GF-D8 (cell line): ENCODE measurements at places on chromosomes 3 and 15.

- DNase-seq = no peak
Measured at GRCh38 chr15:96334705-96335410, 4.4 kb downstream of the NR2F2 start.

- no peak for DNase-seq
Measured at GRCh38 chr3:196166741-196167140, 44.5 kb downstream of the ZDHHC19 start.

DNA sequence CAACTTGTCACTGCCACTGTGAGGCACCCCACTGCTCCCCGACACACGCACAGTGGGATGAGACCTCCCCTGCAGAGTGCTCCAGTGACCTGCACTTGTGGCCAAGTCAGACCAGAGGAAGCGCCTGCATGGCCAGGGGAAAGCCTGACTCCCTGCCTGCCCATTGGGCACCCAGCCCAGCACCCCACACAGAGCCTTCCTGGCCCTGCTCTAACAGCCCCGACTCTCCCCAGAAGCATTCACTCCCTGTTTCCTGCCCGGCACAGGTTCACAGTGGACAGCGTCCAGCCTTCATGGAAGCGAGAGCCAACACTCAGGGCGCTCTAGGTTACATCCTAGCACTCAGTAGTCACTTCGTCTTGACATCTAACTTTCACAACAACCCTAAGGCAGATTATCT, 27.8 kb downstream of the RBPMS2 start:
- DNase-seq = no peak

DNA sequence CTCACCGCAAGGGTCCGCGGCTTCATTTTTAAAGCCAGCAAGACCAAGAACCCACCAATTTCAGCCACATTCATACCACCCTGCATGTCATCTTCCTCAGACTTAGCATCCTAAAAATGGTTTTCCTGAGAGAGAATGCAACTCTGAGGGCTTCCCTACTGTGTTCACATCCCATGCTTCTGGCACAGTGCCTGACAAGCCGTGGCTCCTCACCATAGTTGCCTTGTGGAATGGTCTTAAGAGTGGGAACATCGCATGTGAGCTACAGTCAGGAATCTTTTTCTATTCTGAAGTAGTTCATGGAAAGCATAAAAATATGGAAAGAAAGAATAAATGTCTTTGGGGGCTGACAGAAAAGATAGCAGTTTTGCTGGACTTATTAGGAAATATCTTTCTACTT, 120.3 kb downstream of the RAP2B start:
- DNase-seq = no peak

GRCh38 chr3:196073255-196073753, 8.6 kb downstream of the TFRC start:
- no peak for DNase-seq

GRCh38 chr15:47292638-47293190, 424.6 kb upstream of the SEMA6D start:
- DNase-seq = no peak

DNA sequence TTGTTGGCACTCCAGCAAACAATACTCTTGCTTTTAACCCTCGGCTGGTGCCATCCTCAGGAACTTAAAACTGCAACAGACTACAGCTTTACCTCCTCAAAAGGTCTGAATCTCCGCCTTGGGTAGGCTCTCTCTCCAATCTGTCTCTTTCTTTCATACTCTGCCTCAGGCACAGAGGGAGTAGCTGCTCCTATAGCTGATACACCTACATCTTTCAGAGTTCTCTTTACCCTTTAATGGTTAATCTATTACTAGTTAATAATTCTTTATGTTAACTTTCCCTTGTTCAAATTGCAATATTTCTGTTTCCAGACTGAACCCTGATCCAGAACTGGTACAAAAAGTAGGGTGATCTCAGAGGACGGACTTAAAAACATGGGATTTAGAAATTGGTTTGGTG, 66.2 kb downstream of the MAP4 start:
- no peak for DNase-seq

DNA sequence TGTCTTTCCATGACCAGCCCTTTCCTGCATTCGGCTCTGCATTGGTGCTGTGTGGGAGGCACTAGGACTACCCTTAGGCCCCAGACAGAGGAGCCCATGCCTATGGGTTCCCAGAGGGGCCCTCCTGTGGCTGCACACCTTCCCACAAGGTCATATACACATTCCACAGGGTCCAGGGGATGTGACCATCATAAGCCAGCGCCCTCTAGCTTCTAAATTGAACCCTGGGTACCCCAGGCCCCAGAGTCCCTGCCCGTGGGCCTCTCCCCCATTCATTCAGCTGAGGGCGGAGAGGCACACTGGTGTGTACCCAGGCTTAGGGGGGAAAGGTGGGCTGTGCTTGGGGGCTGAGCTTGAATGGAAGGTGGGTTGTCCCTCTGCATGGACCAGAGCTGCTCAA, 10.2 kb upstream of the SLC6A6 start:
- DNase-seq = no peak

- no peak for DNase-seq
Measured at GRCh38 chr3:195766671-195767070, 45.1 kb downstream of the MUC4 start.

DNA sequence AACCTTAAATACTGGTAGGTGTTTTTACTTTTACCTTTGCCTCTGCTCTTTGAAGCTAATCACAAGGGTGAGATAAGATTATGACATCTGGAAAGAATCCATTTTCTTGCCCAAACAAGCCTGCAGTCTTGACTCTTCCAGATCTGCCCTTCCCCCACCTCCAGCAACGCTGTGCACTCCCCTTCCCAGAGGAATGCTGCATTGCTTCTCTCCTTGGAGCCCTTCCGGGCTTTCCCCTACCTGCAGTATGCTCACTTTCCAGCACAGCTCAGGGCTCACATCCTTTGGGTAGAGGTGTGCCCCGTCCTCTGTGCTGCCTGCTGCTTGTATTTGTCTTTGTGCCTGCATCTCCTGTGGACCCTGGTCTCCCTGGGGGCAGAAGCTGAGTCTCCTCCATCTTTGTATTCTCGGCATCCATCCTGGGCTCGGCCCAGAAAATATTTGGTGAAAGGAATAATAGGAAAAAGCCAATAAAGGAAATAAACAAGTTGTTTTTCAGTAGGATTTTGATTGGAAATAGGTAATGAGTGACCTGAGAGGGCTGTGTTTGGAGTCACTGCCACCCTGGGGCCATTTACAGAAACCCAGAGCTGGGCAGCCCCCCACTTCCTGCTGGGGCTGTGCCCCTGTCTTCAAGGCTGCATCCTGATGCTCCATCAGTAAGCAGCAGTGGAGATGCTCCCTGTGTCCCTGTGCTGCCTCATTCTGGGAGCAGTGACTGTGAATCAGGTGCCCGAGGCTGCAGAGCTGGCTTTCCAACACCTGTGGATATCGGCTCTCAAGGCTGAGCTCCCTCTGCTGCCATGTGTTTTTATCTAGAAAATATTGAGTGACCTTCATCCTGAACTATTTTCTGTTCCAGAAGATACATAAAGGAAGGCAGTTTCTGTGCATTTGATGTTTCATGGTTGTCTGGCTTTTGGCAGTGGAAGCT, 117.5 kb downstream of the EEFSEC start:
- DNase-seq = no peak

GRCh38 chr3:157586293-157586692, 83.1 kb upstream of the VEPH1 start:
- no peak for DNase-seq

DNA sequence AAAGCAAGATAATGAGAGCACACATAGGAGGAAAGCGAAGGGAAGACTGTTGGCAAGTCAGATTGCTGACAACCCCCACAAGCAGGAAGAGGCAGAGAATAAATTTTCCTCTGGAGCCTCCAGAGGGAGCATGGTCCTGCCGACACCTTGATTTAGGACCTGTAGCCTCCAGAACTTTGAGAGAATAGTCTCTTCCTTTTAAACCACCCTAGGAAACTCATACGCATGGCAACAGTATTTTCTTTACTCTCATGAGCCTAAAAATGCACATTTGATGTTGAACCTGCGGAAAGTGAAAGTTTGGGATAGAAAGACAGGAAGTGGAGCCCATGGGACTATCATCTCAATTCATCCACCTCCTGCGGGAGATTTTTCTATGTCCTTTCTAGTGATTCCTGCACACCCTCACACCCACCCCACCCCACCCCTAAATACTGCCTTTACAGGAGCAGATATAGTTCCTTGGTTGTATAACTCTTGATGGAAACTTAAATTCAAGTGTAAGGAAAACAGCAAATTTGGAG, 116.7 kb upstream of the LPP start:
- DNase-seq = no peak

- DNase-seq = no peak
Measured at GRCh38 chr3:134801204-134801958, 6.3 kb downstream of the EPHB1 start.

- DNase-seq = no peak
Measured at GRCh38 chr3:188523291-188523690, 369.3 kb downstream of the LPP start.

DNA sequence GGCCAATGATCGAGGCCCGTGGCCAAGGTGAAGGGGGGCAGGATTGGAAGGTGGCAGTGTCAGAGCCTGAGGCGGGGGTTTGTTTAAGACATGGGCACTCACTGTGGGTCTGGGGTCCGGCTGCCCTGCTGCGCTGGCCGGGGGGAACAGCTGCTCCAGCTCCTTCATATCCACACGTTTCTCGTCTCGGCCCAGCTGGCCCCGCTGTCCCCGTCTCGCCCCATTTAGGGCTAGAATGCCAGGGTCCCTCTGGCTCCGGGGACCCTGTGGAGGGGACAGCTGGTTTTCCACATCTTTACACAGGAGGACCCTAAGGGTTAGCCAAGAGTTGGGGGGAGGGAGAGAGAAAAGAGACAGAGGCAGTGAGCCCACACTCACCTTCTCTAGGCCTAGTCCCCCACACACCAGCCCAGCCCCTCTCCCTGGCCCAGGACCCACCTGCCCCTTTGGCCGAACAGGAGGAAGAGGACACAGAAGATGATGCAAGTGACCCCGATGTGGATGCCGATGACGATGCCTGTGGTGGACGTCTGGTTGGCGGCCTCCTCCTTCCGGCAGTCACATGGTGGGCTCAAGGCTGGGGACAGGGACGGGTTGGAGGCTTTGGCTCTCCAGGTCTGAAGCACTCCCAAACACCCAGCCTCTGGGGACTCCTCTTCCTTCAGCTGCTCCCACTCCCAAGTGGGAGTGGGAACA, 25.0 kb downstream of the RNU5B-1 start:
- DNase-seq = no peak

GRCh38 chr3:31636694-31637442, 104.1 kb downstream of the STT3B start:
- DNase-seq = no peak
